ENCODE measurements at places on chromosomes 13 and 19.

- peak; percentile 35 for DNase-seq
Measured at GRCh38 chr13:97429681-97430081, 4.3 kb upstream of the RAP2A start.

GRCh38 chr13:113643593-113643992, 14.4 kb downstream of the ATP4B start:
- DNase-seq: no peak

- no peak for DNase-seq
Measured at GRCh38 chr13:43014162-43014561, 9.2 kb upstream of the DNAJC15 start.

GRCh38 chr13:52868190-52868589, 19.8 kb upstream of the PCDH8 start:
- DNase-seq: no peak

GRCh38 chr13:30377312-30377685, 45.0 kb upstream of the UBE2L5 start:
- DNase-seq: no peak

All from fibroblast of skin of back (primary cell).